ENCODE measurements at places on chromosomes 7 and 10.
A peak's percentile ranks its signal among the peaks of the same experiment; 100 is the strongest.

DNA sequence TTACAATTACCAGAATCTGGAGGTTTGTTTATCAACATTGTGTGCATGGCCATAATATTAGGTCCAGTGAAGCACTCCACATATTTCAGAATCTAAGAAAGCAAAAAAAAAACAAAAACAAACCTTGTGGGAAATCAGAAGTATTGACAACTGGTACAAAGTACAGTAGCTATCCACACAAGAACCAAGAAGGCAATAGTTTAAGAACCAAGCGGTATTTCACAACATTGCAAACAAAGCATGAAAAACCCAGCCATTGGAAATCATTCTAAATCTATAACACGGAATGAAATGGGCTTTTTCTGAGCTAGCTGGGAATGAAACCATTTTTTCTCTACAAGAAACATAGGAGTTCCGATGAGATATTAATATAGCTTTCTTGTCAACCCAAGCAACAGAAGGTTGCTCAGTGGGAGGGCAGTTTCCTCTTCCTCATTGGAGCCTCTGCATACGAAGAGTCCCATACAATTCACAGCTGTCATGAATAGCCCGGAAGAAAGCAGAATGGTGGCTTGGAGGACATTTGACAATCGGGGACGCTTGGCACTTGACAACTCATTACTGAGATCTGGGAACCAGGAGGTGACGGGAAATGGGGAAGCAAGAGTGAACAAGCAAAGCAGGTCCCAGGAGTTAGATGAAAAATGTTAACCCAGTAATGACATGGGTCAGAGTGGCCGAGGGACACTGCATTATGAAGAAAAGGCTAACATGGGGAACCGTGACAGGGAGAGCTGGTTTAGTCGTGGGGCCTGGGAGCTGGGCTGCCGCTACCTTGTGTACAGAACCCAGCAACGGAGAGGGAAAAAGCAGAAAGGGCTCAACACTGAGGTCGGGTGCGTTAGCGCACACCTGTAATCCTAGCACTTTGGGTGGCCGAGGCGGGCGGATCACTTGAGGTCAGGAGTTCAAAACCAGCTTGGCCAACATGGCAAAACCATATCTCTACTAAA is 7.8 kb downstream of the PHYH start:
- no peak for DNase-seq

DNA sequence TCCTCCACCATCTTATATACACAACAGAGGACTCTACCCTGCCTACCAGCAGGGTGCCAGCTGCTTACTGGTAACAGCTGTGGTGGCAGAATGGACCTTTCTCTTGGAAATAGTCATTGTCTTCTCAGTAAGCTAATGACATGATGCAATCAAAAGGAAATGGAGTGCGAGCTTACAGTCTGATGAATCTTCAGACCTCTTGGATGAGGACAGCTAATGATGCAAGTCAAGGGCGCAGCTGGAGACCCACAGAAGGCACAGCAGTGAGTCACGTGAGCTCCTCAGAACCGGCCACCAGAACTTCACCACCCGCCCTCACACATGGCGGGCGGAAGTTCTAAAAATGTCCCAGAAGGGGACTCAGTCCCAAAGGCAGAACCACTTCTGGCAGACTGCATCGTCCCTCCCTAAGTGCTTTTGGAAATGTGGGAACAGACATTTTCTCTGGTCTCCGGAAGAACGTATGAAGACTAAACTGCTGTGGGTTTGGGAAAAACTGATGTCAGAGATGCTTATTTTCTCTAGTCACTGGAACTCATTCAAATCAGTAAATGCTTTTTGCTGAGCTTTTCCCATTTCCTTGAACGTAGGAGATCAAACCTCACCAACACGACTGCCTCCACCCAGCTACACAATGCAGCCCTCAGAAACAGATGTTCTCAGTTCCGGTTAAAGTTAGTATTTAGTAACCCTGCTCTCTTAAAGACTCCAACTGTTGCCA is 96.4 kb downstream of the FAS start:
- DNase-seq = peak; percentile 9

DNA sequence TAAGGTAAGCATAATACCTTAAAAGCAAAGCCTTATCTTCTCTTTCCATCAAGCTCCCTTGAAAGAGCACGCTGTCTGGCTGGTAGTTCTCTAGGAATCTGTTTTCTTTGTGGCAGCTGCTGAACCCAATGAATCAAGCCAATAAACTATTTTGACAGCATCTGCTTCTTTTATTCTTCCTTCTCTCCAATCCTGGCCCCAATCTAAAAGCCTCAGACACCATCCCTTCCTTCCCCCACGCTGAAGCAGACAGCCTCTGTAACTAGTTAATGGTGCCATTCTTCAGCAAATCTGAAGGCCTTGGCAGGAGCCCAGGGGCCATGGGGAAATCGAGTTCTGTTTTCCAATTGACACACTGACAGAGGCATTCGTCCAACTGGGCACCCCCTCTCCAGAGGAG is 186.6 kb upstream of the LYZL1 start:
- no peak for DNase-seq

DNA sequence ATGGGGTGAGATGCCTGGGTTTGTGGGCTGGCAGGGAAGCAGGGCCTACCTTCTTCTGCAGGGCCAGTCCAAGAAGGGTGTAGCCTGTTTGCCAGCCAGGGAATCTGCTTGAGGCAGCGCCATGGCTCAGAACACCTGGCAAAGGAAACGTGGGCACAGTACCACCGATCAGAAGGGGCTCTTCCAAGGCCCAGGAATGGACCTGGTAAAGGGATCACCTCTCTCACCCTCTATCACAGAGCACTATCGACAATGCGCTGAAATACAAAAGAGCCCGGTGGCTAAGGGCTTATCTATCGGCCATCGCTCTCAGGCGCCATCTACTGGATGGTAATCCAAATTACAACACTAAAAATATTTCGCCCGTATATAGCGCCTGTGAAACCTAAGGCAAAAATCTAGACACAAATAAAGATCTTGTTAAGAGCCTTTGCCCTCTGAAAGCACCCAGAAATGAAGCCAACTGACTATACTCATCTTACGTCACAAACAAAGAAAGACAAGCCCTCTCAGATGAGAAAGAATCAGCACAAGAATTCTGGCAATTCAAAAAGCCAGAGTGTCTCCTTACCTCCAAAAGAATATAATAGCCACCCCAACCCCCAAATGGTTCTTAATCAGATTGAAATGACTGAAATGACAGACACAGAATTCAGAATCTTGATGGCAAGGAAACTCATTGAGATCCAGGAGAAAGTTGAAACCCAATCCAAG is 217.8 kb upstream of the HPS1 start:
- peak; percentile 31 for DNase-seq

GRCh38 chr10:70578371-70578947 is 24.1 kb downstream of the PRF1 start:
- DNase-seq = peak; percentile 51

DNA sequence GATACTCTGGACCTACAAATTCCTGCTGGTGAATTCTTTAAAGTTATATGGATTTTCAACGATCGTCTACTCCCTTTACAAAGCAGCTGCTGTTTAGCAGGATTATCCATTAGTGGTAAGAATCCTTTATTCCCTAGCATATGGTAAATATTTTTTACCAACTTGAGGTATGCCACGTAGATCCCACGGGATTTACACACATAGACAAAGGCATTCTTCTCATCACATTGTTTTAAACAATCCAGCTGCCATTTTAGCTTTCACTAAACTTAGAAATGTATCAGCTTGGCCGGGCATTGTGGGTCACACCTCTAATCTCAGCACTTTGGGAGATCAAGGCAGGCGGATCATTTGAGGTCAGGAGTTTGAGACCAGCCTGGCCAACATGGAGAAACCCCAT is 148.0 kb upstream of the SH2B2 start:
- DNase-seq = no peak

DNA sequence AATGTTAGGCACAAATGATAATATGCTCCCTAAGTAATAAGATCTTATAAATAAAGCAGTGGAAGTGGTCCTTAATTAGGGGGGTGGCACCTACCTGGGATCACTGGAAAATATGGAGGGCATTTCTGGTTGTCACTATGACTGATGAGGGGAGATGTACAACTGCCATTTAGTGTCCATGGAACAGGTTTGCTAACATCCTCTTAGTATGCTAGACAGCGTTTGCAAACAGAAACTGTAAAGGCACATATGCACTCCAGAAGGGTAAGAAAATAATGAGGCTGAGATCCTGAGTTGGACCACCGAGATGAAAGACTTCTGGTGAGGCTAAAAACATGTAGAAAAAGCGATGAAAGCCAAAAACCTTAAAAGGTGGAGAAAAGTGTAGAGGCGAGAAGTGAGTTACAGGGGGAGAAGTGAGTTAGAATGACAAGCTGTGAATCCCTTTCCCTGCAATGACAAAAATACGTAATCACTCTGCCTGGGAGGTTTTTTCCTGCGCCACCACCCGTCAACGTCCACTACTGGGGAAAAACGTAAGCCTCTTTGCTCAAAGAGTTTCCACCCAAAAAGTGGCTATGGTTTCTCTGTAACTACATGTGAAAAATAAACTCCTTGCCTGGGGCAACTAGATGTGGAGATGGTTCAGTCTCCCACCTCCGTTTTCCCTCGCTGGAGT is 767 bp downstream of the KRIT1 start:
- no peak for DNase-seq

DNA sequence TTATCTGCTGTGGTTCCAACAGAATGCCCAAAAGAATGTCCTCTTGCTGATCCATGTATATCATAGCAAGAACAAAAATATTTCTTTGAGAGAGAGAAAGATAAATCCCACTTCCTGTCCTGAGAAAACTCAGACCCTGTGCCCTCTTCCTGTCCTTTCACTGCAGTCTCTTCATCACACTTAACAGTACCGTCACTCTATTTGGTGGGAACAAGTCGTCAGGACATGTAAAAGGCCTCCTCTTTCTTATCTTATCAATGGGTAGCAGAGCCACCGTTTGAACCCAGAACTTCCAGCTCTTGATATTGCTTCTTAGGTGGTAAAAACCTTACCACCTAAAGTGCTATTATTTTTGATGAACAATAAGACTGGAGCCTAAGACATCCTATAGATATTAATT is 43.9 kb downstream of the CHRM2 start:
- no peak for DNase-seq

GRCh38 chr10:113100281-113100680 is 150.2 kb downstream of the TCF7L2 start:
- no peak for DNase-seq

GRCh38 chr7:4162884-4163564 is 519.1 kb upstream of the FOXK1 start:
- DNase-seq = no peak

GRCh38 chr7:129771928-129772479 is 160.5 kb downstream of the NRF1 start:
- no peak for DNase-seq

- DNase-seq = no peak
Measured at GRCh38 chr7:78686189-78686588, 767.3 kb downstream of the MAGI2 start.

DNA sequence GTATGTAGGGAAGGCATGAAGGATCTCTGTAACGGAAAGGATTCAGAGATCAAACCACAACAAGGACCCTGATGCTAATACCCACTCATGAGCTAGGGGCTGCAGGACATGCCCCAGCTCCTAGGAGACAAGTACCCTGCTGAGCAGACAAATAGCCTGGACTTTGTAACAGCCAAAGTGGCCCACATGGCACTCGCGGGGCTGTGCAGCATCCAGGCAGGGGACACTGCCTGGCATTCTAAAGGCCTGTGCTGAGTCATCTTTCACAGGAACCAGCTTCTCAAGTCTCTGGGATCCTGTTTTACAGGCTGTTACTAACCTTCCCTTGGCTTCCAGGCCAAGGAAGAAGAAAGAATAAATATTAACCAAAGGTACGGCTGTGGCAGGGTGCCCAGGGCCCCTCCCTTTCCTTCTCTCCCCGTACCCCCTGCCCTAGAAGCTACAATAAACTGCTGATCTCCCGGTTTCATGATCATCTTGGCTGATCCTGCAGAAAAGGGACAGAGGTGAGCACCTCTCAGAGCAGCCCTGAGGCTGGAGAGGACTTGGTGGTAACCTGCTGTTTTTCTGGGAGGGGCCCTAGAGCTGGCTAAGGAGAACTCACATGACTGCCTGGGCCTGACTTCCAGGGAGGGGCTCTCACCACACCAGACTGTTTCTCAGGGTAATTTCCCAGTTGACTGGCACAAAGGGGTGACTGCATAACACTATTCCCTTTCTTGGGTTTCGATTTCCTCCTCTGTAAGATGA is 4.2 kb upstream of the RPEL1 start:
- no peak for DNase-seq

- no peak for DNase-seq
Measured at GRCh38 chr7:149713061-149713730, 60.2 kb downstream of the ZNF467 start.

DNA sequence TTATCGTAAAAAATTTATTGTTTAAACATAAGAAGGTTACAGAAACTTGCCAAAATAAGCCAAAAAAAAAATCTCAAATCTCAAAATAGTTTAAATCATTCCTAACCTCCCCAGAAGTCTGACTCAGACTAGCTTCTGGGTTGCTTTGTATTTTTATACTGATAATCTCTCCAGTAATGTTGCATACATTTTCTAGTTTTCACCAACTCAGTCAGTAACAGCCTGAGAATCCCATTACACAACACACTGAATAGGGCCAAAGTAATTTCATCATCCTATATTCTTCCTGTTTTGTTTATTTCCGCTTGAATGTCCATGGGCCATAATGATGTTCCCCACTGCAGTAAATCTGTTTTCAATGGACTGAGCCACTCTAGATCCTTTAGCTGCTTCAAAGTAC is 478.5 kb downstream of the GPAM start:
- DNase-seq = no peak

GRCh38 chr7:66867198-66867790 is 53.7 kb upstream of the TMEM248 start:
- DNase-seq = no peak

GRCh38 chr7:26954951-26955350 is 90.6 kb upstream of the SKAP2 start:
- no peak for DNase-seq

- DNase-seq = no peak
Measured at GRCh38 chr7:107622894-107623293, 37.7 kb upstream of the SLC26A4 start.

Data from activated CD4-positive, alpha-beta T cell treated with anti-CD3 and anti-CD28 coated beads for 4 hours (primary cell).